ENCODE measurements at places on chromosomes 12 and 14.

DNA sequence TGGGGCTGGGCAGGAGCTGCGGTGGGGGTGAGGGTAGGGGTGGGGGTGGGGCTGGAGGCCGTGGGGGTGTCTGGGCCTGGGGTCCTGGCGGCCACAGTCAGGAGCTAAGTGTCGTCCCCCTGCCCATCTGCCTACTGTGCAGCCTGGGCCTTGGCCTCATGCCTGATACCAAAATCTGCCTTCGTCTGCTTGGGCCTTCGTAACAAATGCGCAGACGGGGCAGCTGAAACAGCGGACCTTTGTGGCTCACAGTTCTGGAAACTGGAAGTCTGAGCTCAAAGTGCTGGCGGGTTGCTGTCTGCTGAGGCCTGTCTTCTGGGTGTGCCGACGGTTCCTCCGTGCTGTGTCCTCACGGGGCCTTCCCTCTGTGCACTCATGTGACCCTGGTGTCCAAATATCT is 61.7 kb downstream of the KIF26A start:
- no peak for DNase-seq

GRCh38 chr14:68262567-68262966 is 443.0 kb downstream of the RAD51B start:
- DNase-seq, result no peak

GRCh38 chr14:53620317-53620716 is 336.3 kb downstream of the BMP4 start:
- DNase-seq, result peak; percentile 47

DNA sequence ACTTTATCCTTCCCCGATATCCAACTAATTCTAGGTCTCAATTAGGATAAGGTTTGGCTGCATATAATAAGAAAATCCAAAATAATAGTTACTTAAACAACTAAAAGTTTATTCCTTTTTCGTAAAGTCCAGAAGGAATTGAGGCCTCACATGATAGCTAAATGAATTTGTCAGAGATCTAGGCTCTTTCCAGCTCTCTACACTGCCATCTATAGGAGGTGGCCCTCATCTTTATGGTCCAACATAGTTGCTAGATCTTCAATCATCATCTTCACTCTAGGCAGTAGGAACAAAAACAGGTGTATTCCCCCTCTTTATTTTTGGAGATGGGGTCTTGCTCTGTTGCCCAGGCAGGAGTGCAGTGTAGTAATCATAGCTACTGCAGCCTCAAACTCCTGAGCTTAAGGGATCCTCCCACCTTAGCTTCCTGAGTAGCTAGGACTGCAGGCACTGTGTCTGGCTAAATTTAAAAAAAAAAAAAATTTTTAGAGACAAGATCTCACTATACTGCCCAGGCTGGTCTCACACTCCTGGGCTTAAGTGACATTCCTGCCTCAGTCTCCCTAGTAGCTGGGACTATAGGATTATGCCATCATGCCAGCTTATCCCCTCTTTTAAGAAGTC is 46.5 kb upstream of the SAV1 start:
- DNase-seq, result no peak

GRCh38 chr12:26126340-26127284 is 1.8 kb upstream of the BHLHE41 start:
- peak; percentile 85 for DNase-seq

GRCh38 chr12:27297566-27297965 is 35.1 kb upstream of the BMAL2 start:
- no peak for DNase-seq

GRCh38 chr14:87030197-87030596 is 962.8 kb downstream of the GALC start:
- DNase-seq, result no peak

DNA sequence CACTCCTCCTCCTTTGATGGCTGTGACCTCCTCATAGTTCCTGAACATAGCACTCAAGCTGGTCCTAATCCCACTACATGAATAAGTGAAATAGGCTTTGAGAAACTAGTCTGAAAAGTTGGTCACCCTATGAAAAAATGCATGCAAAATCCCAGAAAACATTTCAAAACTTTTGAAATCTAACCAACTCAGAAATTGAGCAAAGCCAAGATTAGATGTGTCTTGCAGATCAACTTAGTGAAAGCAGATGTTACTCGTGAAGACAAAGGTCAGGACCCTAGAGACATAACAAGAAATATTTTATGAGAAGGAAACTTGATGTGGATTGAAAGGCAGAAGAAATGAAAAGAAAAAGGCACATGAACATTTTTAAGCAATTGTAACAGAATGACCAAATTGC is 63.3 kb downstream of the TSHR start:
- no peak for DNase-seq

DNA sequence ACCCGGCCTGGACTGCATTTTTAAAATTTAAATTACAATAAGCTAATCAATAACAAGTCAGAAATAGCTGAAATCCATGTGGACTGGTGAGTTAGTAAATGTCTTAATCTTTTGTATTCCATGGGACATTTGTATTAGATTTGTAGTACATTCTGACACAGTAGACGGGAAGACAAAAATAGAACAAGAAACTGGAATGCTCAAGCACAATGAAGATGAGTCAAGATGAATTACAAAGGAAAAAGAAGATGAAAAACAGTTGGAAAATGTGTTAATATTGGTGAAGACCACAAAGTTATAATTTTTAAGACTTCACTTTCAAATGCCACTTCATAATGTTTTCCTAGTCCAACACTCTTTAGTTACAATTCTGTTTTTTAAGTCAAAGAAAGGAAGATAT is 97.8 kb upstream of the FERMT2 start:
- DNase-seq, result no peak

DNA sequence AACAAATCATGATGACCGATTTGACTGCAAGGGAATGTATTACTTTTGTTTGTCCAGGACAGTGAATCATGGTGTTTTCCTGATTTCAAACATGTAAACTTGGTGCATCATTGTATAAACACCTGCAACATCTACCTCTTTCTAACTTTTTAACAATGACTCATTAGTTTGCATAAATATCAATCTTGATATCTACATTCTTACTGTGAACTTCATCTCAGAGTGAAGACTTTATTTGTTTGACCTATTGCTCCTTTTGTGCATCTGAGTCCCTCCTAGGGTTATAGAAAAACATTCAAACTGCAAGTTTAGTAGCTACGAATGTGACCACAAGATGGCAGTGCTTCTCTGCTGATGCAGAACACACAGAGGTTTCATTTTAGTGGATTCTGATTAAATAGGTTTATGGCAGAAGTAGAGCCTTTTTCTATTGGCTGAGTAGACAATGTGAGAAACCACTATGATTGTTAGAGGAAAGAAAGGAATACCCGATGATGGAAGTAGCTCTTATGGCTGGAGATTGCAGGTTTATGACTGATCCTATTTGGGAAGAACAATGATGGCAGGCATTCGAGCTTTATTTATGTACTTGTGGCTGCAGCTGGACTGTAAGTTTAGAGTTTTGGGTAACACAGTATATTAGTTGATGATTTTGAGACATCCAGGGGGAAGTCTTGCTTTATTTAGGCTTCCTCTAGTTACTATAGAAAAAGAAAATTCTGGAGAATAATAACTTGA is 244.2 kb upstream of the OR4E1 start:
- peak; percentile 72 for DNase-seq

GRCh38 chr12:93848523-93849101 is 171.4 kb downstream of the CRADD start:
- DNase-seq, result no peak

- no peak for DNase-seq
These were observed 50.4 kb downstream of the SLC6A15 start for GRCh38 chr12:84862186-84862585.

DNA sequence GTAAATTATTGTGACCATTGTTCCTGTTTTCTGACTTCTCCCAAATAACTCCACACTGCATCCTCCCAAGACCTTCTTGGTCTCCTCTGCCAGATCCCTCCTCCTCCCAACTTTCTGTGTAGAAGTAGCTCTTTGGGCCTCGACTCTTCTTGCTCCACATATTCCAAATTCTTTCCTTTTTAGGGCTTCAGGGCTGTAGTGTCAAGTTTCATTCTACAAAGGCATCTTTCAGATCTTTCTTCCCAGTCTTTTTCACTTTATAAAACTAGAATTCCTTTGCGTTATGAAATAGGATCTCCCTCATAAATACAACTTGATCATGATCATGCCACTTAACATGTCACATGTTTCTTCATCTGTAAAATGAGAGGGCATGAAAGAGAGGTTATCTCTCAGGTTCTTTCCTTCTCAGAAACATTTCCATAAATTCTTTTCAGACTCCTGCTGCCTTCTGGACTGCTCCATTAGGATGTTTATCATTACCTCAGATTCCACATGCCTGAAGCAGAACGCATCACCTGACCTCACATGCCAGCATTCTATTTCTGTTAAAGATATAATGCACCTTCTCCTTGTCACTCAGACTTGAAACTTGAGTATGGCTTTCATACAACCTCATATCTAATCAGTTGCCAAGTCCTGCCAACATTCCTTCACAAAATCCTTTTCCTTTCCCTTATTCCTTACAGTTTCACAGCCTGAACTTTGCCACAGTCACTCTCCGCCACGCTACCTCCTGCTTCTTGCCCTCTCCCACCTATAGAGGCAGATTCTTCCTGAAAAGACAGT is 8.5 kb downstream of the SLC38A1 start:
- DNase-seq, result no peak

GRCh38 chr14:91126761-91127160 is 12.9 kb downstream of the DGLUCY start:
- no peak for DNase-seq

- no peak for DNase-seq
These were observed 200.5 kb downstream of the STXBP6 start for GRCh38 chr14:24849471-24849870.

DNA sequence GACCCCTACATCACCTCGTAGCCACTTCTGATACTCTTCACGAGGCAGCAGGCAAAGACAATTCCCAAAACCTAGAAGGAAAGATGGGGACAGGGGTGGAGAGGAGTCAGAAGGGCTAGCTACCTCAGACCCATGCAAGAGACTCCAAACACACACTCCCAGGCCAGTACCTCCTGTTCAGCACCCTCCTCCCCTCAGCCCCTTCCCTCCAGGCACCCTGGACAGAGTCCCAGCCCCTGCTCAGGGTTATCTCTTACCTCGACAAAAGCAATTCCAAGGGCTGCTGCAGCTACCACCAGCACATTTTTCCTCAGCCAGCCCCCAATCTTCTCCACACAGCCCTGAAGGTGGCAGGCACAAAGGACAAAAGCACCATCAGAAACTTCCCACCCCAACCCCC is 3.3 kb downstream of the CD63 start:
- DNase-seq, result no peak

- peak; percentile 46 for DNase-seq
These were observed 226.7 kb downstream of the GXYLT1 start for GRCh38 chr12:41917938-41918341.

GRCh38 chr12:1855241-1855640 is 34.9 kb downstream of the LRTM2 start:
- DNase-seq, result no peak

DNA sequence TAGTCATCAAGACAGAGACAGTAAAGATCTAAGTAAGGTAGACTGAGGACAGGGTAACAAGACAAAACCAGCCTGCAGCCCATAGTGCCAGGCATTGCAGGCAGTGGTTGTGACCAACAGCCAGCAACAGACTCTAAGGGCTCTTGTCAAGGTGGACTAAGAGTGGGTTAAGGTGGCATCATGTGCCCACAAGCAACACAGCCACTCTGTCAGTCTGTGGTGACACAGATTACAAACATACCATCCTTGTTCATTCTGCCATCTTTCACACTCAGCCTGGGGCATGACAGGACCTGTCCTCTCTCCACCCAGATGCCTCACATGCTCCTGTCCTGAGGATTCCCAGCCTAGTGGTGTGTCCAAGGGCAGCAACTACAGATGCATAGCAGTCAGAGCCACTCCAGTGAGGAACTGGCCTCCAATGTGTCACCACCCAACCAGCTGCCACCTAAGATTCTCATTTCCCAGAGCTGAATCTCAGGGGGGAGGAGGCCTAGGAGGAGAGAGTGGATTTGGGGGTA is 28.3 kb downstream of the VDR start:
- DNase-seq, result no peak

- no peak for DNase-seq
These were observed 68.2 kb downstream of the PLEKHG3 start for GRCh38 chr14:64772397-64772950.

DNA sequence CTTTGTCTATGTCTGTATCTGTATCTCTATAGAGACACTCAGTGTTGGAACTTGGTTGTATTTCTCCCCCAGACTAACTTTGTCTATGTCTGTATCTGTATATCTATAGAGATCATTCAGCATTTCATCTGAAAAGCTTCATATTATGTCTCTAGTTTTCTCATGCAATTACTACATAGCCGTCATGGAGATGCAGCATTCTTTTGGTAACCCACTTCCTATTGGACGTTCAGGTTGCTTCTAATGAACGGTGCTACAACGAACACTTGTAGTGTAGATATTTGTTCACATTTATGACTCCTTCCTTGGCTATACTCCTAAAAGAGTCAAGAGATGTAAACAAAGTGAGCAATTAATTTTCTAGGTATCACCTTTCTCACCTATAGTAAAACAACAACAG is 81.5 kb upstream of the KCNA1 start:
- DNase-seq, result no peak

DNA sequence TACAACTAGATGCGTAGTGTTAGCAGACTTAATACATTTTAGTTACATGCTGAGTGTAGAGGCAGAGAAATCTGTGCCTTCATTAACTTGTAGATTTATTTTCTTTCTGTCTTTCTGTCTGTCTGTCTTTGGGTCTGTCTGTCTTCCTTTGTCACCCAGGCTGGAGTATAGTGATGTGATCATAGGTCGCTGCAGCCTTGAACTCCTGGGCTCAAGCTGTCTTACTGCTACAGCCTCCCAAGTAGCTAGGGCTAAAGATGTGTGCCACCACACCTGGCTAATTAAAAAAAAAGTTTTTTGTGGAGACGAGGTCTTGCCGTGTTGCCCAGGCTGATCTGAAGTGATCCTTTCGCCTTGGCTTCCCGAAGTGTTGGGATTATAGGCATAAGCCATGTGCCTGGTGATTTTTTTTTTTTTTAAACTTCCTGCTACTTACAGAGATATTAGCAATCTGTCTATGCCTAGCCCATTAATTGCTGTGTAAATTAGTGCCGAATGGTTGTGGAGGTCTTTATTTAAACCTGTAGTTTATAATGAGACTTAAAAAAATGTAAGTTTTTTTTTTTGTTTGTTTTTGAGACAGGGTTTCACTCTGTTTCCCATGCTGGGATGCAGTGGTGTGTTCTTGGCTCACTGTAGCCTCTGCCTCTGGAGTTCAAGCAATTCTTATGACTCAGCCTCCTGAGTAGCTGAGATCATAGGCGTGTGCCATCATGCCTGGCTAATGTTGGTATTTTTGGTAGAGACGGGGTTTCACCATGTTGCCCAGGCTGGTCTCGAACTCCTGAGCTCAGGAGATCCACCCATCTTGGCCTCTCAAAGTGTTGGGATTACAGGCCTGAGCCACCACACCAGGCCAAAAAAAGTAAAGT is 22.8 kb downstream of the ERC1 start:
- no peak for DNase-seq

GRCh38 chr12:14621826-14622225 is 54.1 kb upstream of the PLBD1 start:
- DNase-seq, result no peak

- no peak for DNase-seq
These were observed 850.8 kb downstream of the TMTC2 start for GRCh38 chr12:83537428-83538053.

Measured in tongue (tissue), 3 donors.